GM23248 (cell line): ENCODE measurements at places on chromosomes 1 and 21. TPM values are rescaled to one million over a fixed set of nuclear protein-coding genes. Genes with fewer than 3 reads are reported as not detected.
A peak's percentile ranks its signal among the peaks of the same experiment; 100 is the strongest.

ZMYND12 gene
- total RNA-seq, result 0.13 and 3.2 TPM in 2 replicates

TMEM200B gene
- 20.4 TPM in 2 replicates for total RNA-seq

ST6GALNAC5 gene
- total RNA-seq, result 12.1 and 12.2 TPM in 2 replicates

BCAR3 gene
- 79.5 and 83.2 TPM in 2 replicates for total RNA-seq

SPRR4 gene
- not detected in 2 replicates for total RNA-seq

SH2D2A gene
- total RNA-seq, result not detected in 2 replicates

CR1 gene
- not detected in 2 replicates for total RNA-seq

RBM11 gene
- not detected in 2 replicates for total RNA-seq

F3 gene
- 93.7 and 120 TPM in 2 replicates for total RNA-seq

NR5A2 gene
- total RNA-seq, result 0.13 and 0.65 TPM in 2 replicates

DNA sequence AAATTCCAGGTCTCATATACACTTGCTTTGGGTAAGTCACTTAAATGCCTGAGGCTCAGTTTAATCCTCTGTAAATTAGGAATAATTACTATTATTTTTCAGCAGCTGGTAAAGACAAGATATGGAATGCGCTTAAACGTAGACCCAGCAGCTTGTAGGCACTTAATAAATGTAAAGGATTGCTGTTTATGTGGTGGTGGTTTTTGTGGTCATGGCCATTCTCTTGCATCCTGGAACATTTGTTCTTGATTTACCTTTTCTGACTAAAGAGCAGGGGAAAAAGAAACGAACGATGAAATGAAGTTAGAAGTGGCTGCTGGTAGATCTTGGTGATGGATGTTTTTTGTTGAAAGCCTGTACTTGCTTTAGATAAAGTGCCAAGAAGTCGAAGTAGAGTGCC, 195.0 kb upstream of the FOXD3 start:
- no peak for DNase-seq

- no peak for DNase-seq
Measured at GRCh38 chr1:177007437-177008161, 156.9 kb downstream of the ASTN1 start.

GRCh38 chr1:185566995-185567394, 167.2 kb upstream of the HMCN1 start:
- peak; percentile 82 for DNase-seq

DNA sequence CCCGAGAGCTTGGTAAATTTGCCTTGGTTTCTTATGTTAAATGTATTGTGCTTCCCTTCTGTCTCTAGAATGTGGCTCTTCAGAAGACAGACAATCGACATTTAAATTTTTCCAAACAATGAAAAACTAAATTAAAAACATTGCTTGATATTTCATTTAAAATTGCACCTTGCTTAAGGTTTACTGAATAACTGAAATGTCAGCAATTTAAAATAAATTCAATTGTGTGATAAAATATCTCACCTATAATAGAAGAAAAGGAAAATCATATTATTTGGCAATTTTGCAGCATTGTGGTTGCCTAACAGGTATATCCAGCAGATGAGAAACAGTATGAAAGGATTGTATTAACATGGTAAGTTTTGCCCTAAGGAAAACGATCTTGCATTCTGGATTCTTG, 56.5 kb downstream of the MAP3K21 start:
- DNase-seq, result no peak

GRCh38 chr1:160454371-160455152, 54.2 kb downstream of the VANGL2 start:
- no peak for DNase-seq

DNA sequence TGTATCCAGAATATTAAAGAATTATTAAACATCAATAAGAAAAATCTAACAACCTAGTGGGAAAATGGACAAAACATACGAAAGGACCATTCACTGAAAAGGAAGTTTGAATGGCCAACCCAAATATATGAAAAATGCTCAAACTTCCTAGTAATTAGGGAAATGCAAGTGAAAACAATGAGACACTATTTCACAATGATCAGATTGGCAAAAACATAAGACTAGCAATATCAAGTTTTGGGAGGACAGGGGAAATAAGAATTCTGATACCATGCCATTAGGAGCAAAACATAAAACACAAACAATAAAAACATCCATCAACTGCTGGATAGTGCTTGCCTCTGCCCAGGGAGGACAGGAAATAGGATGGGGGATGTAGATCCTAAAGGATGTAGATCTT, 14.3 kb downstream of the XCL2 start:
- no peak for DNase-seq

DNA sequence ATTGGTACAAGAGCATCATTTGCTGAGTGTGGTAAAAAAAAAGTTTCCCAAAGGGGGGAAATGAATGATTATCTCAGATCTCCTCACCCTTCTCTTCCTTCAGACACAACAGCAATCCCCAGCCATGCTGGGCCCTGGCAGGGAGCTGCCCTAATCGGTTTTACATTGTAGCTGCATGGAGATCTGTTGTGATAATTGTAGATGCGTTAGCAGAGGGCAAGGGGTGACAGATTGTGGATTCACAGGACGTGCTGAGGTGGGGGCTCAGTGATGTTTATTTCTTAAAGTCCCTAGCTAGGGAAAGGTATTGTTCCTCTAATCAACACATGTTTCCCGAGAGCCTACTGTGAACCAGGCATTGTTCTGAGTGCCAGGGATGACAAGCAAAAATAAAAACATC, 304.1 kb downstream of the PBX1 start:
- no peak for DNase-seq

DNA sequence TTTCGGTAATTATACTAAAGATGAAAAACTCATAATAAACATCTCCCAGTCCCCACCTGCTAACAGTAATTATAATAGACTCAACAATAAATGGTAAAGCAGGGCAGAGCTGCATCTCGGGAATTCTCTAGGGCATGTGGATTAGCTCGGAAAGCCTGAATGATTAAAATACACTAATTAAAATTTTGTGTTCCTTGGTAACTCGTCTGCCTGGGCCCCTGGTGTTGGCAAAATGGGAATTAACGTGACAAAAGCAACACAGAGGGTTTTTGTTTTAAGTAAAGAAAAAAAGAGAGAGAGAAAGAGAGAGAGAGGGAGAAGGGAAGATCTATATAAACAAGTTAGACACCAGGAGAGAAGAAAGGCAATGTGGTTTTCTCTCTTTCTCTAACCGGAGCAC, 62.1 kb downstream of the CASZ1 start:
- DNase-seq, result no peak

GRCh38 chr1:107940017-107940577, 24.9 kb downstream of the VAV3 start:
- no peak for DNase-seq

DNA sequence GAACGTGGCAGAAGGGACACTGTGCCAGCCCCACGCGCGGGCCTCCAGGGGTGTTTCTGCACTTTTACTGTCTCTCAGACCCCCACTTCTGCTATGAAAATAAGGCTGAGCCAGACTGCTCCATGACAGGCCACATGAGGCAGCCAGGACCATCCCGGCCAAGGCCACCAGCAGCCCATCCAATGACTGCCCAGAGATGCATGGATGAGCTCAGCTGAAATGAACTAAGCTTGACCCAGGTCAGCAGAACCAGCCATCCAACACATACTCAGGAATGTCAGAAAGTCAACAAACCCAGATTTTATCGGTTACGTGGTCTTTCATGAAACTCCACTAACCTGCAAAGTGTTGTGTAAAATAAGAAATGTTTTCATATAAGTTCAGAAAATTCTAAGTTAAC, 51.2 kb downstream of the CCDC185 start:
- no peak for DNase-seq

DNA sequence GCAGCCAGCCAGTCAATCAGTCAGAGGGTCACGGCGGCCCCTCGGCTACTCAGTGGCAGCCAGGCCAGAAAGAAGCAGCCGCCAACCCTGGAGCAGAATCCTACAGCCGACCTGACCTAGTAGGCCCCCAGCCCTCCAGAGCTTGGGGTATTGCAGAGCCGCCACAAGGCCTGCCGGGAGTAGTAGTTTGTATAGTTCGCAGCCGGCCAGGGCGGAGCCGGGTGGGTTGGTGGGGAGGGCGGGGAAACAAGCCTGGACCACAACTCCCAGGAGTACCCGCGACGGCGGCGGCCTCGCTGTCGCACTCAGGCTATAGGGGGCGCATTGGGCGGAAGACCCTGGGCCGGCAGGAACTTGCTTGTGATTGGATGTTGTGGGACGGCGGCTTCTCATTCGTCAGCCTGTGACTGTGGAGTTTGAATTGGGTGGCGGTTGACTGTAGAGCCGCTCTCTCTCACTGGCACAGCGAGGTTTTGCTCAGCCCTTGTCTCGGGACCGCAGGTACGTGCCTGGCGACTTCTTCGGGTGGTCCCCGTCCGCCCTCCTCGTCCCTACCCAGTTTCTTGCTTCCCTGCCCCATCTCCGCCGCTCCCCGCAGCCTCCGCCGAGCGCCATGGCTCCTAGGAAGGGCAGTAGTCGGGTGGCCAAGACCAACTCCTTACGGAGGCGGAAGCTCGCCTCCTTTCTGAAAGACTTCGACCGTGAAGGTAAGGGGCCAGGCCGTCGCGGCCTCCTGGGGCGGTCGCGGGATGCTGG, at the start of gene CDCA8:
CDCA8 (plus strand) TSS at position 439 of the 756 bp plus-strand sequence; CDS start at position 614, 175 bp downstream.
- DNase-seq, result peak; percentile 99

DNA sequence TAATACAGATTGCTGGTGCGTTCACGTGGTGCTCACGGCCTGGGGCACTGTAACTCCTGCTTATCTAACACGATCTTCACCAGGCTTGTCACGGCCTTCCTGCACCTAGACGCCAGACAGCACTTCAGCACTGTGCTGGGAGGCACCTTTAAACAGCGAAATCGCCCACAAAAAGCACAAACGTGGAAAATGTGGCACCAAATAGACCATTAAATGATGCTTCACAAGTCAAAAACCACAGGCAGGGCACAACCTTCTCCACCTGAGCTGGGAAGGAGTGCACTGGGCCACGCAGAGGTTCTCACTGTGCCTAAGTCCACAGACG, 20.0 kb downstream of the IBA57 start:
- DNase-seq, result no peak

DNA sequence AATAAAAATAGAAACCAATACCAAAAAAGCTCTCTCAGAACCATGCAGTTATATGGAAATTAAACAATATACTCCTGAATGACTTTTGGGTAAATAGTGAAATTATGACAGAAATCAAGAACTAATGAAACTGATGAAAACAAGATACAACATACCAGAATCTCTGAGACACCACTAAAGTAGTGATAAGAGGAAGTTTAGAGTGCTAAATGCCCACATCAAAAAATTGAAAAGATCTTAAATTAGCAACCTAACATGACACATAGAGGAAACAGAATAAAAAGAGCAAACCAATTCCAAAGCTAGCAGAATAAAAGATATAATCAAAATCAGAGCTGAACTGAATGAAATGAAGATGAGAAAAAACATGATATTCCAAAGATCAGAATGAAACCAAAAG, 430.9 kb downstream of the LTN1 start:
- DNase-seq, result no peak
